Upper lobe of right lung (tissue), 1 donor: ENCODE measurements at places on chromosomes 7 and 10. TPM values are rescaled to one million over a fixed set of nuclear protein-coding genes. Genes with fewer than 3 reads are reported as not detected.

Gene MRC1
- total RNA-seq = 370 TPM

DNA sequence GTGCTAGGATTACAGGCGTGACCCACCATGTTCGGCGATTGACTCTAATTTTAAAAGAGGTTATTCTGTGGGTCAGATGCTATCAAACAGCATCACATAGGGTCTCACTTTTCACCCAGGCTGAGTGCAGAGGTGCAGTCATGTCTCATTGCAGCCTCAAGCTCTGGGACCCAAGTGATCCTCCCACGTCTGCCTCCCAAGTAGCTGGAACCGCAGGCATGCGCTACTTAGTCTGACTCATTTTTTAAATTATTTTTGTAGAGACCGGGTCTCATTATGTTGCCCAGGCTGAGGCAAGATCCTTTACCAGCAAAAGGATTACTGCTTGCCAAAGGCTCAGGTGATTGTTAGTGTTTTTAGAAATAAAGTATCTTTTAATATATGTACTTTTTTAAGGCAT is 42.9 kb upstream of the STOX1 start:
- no peaks in the 10 kb centered on the region for H3K4me1 ChIP-seq
- no peak overlapping the region for H3K27ac ChIP-seq
- no peak overlapping the region for H3K4me3 ChIP-seq

Gene SPDYE2B
- not detected for total RNA-seq

DNA sequence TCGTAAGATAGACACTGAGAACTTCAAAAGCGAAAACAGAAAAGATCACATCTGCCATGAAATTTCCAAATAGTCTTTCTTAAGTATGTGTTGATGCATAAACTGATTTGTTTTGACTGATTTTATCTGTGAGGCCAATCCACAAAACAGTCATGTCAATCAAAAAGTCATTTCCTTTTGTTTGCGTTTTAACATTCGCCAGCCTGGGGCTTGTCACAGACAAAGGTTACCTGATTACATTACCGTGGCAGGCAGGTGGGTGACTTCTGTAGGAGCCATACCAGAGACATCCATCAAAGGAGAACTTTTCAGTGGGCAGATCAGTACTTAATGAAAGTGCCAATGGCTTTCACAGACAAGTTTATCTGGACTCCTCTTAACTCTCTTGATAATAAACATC is 45.5 kb upstream of the BET1 start:
- H3K27ac ChIP-seq = no peak overlapping the region
- DNase-seq = no peak
- no peaks in the 10 kb centered on the region for H3K27me3 ChIP-seq
- H3K36me3 ChIP-seq = no peaks in the 10 kb centered on the region
- no peak overlapping the region for H3K4me3 ChIP-seq

GRCh38 chr10:57905861-57906260 is 361.8 kb downstream of the IPMK start:
- H3K27ac ChIP-seq = no peak overlapping the region
- no peaks in the 10 kb centered on the region for H3K36me3 ChIP-seq
- H3K4me3 ChIP-seq = no peak overlapping the region
- no peaks in the 10 kb centered on the region for H3K4me1 ChIP-seq
- no peaks in the 10 kb centered on the region for H3K27me3 ChIP-seq

DNA sequence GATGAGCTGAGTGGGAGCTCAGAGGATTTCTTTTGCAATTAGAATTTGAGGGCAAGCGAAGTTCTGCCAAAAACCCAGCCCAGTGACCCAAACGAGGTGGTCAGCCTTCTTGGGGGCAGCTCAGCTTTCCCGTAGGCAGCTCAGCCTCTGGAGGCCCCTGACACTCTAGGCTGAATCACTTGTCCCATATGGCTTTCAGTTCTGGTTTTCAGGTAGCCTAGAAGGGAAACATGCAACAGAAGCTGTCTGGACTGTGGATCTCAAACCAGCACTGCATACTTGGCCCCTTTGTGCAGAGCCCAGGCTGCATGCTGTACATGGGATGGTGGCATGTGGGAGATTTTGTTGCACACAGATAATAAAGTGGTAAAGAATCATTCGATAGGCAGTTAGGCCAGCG is 322.8 kb downstream of the ANKRD30A start:
- H3K4me3 ChIP-seq = no peak overlapping the region
- H3K27ac ChIP-seq = no peak overlapping the region
- no peak for DNase-seq
- no peaks in the 10 kb centered on the region for H3K36me3 ChIP-seq

Gene UNCX
- not detected for total RNA-seq

GRCh38 chr7:51121931-51122425 is 194.6 kb downstream of the COBL start:
- H3K4me3 ChIP-seq = no peak overlapping the region
- H3K36me3 ChIP-seq = no peaks in the 10 kb centered on the region
- H3K4me1 ChIP-seq = peaks cover 8% of the 10 kb centered on the region
- no peak for DNase-seq
- no peaks in the 10 kb centered on the region for H3K27me3 ChIP-seq
